T-helper 9 cell (primary cell): ENCODE measurements at places on chromosomes 7 and 10.

DNA sequence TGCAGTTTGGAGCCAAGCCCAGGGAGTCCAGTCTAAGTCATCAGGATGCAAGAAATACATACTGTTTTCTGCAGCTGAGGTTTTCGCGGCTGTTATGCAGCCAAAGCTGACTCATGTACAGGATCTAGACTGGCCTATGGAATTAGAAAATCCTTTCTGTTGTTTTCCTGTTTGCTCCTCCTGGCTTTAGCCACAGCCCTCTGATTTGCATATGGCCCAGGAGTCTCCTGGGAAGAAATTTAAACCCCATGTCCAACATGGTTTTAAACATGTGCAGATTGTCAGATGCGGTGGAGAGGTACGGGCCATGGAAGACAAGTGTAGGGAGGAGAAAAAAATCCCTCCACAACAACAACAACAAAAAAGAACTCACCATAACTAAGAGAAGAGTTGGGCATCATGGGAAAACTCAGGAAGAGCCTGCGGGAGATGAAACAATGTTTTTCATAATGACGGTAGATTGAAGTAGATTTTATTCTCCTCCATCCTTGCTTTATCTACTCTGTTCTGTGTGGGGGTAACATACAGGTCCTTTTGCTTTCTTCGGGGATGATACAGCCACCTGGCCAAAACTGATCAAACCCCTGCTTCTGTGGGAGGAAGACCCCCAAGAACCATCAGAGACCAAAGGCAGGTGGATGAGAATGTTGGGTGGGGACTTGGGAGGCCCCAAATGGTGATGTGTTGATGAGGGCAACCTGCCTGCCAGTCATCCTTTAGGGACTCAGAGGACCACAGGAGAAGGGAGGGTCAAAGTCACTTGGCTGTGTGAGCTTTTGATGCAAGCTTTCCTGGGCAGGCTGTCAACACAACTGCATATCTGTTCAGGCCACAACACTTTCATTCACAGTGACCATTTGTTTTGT lies 29.8 kb upstream of the GNA12 start:
- DNase-seq, result no peak

DNA sequence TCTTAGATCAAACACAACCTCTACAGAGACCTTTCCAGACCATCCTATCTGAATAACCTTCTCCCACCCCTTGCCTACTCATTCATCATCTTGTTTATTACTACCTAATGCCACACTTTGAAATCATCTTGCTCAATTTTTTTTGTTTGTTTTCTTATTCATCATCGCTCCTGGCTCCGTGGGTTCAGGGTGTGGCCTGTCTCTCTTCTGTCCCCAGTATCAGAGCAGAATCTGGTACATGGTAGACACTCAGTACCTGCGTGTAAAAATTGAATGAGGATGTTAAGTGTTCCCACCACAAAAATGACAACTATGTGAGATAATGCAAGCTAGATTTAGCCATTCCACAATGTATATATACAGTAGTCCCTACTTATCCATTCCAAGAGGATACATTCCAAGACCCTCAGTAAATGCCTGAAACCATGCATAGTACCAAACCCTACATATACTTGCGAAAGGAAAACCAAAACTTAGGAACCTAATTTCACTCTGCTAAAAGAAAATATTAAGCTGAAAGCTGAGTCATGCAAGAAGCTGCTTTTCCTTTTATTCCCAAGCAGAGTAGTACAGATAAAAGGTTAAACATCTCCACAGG lies 72.1 kb upstream of the SEC61G start:
- no peak for DNase-seq

- DNase-seq, result no peak
These were observed 152.4 kb downstream of the DGKI start for GRCh38 chr7:137694405-137694804.

- DNase-seq, result no peak
These were observed 112.9 kb upstream of the ZNF746 start for GRCh38 chr7:149610441-149611011.

- no peak for DNase-seq
These were observed 48.7 kb downstream of the LSMEM1 start for GRCh38 chr7:112529521-112529920.

- DNase-seq, result no peak
These were observed 169.1 kb downstream of the EGFR start for GRCh38 chr7:55187701-55188491.

DNA sequence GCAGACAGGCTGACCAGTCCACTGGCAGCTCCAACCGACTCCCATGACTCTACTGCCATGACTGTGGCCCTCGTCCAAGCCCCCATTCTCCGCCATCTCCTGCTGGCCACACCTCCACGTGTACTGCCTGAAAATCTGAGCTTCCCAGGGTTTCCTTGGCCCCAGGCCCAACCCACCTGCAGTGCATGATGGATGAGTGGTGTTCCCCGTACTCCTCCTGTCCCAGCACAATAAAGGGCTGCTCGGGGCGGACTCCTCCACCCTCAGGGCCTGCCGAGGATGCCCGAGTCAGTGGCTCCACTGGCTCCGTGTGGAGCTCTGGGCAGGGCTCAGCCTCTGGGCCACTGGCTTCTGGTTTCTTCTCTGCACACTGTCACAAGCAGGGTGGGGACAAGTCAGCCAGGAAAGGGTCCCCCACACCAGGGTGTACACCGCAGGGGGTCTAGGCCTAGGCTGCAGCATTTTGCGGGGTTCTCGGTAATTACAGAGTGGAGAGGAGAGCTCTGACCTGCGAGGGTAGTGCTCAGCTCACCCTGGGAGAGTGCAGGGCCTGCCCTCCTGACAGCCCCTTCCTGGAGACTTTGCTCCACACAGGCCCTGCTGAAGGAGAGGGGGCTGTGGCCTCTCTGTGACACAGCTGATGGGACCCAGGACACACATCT lies 15.2 kb downstream of the WDR91 start:
- no peak for DNase-seq

- no peak for DNase-seq
These were observed 43.5 kb downstream of the CLEC2L start for GRCh38 chr7:139566736-139567646.

DNA sequence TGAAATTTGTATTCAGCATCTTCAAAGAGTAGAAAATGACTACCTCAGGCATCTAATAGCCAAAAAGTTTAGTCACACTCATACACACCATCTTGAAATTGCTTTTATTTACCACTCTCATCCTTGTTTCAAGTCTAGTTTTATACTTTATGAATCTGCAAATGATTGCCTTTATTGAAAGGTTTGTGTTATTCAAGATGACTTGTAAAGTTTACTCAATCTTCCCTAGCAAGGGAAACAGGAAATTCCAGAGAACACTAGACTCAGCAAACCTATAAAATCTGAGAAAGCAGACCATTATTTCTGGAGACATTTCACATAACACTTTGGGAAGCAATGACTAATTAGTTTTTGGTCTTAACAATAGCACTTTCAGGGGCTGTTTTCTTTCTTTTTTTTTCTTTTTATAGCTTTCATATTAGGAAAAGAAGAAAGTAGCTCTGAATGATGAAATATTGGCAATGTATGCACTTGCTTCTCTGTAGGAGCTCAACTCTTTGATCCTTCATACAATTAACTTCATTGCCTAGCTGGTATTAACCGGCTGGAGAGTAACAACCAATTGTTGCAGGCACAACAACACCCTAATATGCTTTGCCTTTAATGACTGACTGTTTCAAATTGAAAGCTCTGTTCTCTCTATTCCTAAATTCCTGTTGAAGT lies 68.9 kb upstream of the HDAC9 start:
- DNase-seq, result no peak

DNA sequence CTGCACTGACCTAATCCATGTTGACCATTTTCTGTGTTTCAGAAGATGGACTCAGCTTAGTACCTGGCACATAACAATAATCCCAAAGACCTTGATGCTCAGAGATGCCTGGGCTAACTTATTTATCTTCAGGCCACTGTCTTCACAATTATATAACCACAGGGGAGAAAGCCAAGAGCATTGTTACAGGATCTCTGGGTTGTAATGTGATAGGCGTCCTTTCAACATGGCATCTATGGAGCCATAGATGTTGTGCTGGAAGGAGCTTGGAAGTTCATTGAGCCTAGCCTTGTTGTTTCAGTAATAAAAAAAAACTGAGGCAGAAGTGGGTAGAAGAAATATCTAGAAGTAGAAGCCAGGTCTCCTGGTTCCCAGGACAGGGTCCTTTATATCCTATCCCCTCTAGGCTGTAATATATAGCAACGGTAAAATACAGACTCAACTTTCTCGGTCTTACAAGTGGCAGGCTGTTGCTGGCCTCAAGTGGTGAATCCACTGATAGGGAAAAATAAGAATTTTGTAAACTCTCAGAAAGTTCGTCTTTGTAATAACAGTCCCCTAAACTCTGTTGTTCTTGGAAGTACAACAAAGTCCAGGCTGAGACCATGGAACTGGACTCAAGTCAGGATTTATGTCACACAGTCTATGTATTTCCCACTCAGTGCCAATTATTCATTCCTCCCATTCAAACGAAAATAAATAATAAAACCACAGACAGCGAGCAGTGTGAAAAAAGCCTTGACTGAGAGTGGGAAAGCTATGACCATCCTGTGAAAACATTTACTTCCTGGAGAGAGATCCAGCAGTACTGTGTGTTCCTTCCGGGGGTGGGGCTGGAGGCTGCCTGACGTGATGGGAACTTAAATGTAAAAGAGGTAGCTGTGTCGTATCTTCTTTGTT lies 277.6 kb downstream of the REEP3 start:
- no peak for DNase-seq

DNA sequence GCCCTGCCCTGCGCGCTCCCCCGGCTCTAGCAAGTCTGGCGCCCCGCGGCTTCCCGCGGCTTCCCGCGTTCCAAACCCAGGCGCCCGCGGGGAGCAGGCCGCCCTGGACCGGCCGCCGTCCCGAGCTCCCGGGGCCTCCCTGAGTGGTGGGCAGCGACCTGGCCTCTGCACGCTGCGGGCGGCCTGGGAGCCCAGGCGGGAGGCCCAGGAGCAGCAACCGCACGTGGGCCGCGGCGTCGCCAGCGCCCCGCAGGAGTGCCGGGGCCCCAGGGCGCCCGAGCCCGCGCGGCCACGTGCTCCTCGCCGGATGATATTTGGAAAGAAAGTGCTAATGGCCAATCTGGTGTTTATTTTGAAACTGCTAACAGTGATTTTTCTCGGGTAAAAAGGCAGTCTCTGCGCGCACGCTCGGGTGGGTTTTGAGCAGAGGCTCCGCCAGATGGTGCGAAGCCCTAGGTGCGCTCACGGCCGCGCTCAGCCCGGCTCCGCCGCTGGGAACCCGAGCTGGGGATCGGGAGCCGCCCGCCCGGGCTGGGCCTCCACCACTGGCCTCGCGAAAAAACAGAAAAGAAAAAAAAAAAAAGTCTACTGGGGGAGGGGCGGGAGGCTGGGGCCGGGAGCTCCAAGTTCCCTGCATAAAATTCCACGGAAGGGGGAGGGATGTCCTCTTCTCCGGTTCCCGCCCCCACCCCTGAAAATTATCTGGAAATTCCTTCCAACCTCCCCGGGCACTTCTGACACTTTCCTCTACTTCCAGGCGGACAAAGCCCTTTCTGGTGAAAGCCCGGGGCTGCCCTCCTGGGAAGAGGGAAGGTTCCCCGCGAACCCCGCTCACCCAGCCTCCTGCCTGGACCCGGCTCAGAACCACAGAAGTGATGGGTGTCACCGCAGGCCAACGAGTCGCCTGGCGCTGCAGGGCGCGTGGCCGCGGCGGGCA lies 4.3 kb downstream of the EBF3 start:
- no peak for DNase-seq

- DNase-seq, result no peak
These were observed 14.1 kb downstream of the NFE2L3 start for GRCh38 chr7:26165950-26166683.
